Spleen (tissue), 13 donors: ENCODE measurements at places on chromosomes 2 and 18. TPM values are rescaled to one million over a fixed set of nuclear protein-coding genes. Genes with fewer than 3 reads are reported as not detected.

The TMEM178A gene
- polyA plus RNA-seq = 2.1 TPM

DNA sequence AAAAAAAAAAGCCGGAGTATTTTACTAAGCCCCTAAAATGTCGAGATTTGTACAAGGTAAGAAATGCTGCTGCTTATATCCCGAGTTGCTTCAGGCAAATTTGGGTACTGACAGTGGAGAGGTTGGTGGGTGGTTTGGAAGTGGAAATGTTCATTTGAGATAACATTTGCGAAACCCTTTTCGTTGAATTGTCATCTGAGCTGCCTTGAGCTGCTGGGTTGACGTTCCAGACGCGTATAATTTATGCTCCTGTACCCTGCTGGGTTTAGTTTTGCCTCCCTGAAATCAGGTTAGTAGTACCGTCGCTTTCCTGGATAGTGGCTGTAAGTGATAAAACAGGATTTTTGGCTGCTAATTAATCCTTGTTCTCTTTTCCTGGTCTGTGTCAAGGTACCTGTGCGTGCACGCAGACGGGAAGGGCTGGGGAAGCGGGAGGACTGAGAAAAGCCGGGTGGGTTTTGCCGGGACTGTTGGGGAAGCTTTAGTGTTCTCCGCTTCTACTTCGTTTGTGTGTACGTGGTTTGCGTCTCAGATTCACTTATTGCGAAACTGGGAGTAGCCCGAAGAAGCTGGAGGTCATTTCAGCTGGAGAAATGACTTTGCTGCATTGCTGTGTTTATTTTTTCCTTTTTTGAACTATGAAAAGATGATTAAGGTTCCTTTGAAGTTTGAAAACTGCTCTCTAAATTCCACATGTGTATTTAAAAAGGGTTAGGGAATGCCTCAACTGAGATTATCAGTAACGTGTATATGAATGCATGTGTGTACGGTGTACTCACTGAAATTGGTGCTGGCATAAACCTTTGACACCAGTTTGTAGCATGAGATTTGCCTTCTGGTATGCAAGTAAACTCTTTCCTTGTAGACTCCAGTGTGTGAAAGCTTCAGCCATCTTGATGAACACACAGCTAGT is 709 bp downstream of the UGP2 start:
- H3K27ac ChIP-seq = peak overlapping the region; percentile 95
- H3K4me3 ChIP-seq = peak overlapping the region; percentile 85
- no peaks in the 10 kb centered on the region for H3K27me3 ChIP-seq
- H3K36me3 ChIP-seq = no peaks in the 10 kb centered on the region

The MCFD2 gene
- 22.3 TPM for polyA plus RNA-seq

- no peak overlapping the region for H3K4me3 ChIP-seq
- H3K4me1 ChIP-seq = peaks cover 20% of the 10 kb centered on the region
- H3K27me3 ChIP-seq = no peaks in the 10 kb centered on the region
Observed at GRCh38 chr2:96090196-96090926, 26.0 kb downstream of the ADRA2B start.

GRCh38 chr18:60466677-60467076 is 94.1 kb upstream of the MC4R start:
- no peak overlapping the region for H3K4me3 ChIP-seq
- H3K36me3 ChIP-seq = no peaks in the 10 kb centered on the region
- no peaks in the 10 kb centered on the region for H3K27me3 ChIP-seq

- no peak overlapping the region for H3K4me3 ChIP-seq
- H3K36me3 ChIP-seq = peaks cover 16% of the 10 kb centered on the region
- no peak for DNase-seq
- no peak overlapping the region for H3K27ac ChIP-seq
- H3K27me3 ChIP-seq = no peaks in the 10 kb centered on the region
- no peaks in the 10 kb centered on the region for H3K4me1 ChIP-seq
Observed at GRCh38 chr2:138601458-138602165, 100.0 kb downstream of the SPOPL start.

GRCh38 chr18:60082790-60083189 is 183.0 kb downstream of the PMAIP1 start:
- no peaks in the 10 kb centered on the region for H3K27me3 ChIP-seq
- H3K36me3 ChIP-seq = no peaks in the 10 kb centered on the region
- no peak for DNase-seq
- H3K27ac ChIP-seq = no peak overlapping the region
